ENCODE measurements at places on chromosomes 13 and 19.

DNA sequence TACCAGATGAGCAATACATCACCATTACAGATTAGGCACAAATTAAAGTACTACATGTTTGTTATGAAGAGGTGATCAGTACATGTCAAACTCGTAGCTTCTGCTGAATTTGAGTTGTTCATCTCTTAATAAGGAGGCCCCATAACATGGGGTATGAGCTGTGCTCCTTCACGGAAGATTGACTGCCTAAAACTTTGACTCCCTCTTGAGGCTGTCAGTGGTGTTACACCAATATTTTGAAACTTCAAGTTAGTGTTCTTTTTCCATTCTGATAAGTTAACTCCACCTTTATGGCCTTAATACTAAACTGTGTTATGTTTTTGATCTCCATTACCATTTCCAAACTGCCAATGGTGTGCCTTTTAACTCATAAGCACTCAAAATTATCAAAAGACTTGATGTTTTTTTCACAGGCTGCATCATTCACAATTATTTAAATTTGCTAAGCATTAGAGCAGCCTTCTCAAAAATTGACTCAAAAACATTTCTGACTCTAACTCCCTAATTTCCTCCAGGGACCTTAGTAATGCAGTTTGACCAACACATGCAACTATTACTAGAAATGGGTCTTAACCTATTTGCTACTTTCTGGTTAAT lies 1591.5 kb downstream of the PCDH9 start:
- DNase-seq, result no peak

DNA sequence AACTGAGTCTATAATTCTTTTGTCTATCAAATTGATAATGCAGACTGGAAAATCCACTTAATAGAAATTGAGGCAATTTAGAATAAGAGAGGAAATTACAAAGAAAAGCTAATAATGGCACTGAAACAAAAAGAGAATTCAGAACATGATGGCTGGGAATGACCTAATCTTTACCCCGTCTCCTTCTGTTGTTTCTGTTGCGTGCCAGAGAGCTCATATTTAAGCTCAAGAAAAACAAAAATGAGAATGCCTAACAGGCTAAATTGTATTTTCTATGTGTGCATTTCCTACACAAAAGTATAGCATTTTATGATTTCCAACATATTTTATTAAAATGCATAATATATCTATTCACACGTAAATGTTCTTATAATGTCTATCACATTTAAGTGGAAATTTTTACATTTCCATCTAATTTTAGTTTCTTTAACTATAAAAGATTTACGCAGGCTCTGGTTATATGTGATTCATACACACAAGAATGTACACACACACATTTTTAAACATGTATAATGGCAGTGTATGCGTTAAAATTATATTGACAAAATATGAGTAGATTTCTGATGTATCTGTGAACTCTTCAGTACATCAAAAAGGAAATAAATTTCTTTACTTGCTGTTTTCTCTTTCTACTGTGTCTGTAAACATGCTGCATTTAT lies 432.3 kb downstream of the SLITRK6 start:
- no peak for DNase-seq

- DNase-seq, result no peak
Observed at GRCh38 chr19:57667228-57667627, 1.5 kb upstream of the ZSCAN4 start.

- no peak for DNase-seq
Observed at GRCh38 chr19:12484011-12484370, 625 bp downstream of the ZNF709 start.

GRCh38 chr13:32938314-32938713 lies 77.9 kb upstream of the KL start:
- DNase-seq, result no peak

DNA sequence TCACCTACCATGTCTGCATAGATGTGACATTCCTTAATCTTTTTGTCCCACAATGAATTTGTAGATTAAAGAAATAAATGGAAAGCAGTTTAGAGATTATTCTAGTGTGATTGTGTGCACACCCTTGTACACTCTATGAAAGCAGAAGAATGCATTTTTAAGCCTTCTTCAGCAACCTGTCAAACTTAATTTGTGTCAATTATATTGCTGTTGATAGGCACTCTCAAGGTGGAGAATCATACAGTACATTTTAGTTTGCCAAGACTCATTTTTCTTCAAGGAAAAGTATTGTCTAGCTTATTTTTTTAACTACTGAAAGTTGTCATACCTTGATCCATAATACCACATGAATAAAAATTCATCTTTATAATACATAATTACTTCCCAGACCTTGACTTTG lies 1898.9 kb downstream of the OLFM4 start:
- DNase-seq, result no peak

DNA sequence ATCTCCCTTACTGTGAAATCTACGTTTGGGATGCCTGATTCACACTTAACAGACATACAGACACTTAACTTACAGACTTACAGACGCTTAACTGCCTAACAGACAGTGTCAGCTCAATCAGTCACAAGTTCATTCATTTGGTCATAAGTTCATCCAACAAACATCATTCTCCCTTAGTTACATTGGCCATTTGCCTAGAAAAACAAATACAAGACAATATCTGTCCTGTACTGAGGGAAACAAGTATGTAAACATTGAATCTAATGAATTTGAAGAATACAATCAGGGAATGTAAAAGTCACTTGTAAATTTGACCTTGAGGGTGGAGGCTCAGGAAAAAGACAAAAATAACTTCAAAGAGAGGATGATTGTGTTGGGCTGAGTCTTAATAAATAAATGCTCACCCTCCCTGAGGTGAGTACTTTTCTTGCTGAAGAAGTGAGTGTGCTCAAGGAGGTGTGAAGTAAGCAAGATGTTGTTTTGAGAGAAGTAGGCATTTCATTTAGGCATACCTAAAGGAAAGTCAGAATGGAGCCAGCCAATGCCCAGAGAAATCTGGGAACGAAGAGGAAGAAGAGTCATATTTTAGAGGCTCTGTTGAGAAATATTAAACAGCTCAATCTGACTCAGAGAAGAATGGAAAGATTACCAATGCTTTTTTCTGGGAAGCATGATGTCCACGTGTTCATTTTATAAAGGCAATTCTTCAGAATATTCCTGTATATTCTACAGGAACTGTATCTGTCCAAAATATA lies 958.4 kb upstream of the SLC10A2 start:
- DNase-seq, result no peak

GRCh38 chr19:21256722-21257121 lies 72.5 kb downstream of the ZNF708 start:
- no peak for DNase-seq

DNA sequence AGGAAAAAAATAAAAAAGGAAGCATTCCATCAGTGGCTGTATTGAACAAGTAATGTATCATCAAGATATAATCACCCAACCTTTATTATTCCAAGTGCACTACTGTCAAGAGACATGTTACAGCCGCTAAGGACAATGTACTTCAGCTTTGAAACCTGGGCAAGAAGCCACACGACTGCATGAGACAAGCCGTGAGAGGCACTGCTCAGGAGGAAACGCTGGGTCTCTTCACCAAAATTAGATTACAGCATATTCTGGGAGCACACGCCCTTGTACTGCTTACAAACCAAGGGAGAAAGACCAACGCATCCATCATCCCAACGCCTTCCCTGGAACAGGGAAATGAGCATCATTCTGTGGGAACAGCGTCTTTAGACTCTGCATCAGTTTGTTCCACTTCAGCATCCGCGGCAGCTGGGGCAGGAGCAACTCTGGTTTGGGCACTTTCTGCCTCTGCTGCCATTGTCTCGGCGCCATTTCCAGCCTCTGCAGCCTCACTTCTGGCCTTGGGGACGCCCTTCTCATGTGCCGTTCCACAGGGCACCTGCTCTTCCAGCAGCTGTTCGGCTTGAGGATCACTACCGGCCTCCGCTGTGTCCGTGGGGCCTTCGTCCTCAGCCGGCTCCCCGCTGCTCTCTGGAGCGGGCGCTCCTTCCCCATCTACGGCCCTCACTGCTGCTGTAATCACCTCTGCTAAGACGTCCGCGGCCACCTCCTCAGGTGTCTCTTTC lies 22.4 kb upstream of the BRD4 start:
- no peak for DNase-seq

- peak; percentile 33 for DNase-seq
Observed at GRCh38 chr19:18634612-18635297, 2.1 kb upstream of the KLHL26 start.

DNA sequence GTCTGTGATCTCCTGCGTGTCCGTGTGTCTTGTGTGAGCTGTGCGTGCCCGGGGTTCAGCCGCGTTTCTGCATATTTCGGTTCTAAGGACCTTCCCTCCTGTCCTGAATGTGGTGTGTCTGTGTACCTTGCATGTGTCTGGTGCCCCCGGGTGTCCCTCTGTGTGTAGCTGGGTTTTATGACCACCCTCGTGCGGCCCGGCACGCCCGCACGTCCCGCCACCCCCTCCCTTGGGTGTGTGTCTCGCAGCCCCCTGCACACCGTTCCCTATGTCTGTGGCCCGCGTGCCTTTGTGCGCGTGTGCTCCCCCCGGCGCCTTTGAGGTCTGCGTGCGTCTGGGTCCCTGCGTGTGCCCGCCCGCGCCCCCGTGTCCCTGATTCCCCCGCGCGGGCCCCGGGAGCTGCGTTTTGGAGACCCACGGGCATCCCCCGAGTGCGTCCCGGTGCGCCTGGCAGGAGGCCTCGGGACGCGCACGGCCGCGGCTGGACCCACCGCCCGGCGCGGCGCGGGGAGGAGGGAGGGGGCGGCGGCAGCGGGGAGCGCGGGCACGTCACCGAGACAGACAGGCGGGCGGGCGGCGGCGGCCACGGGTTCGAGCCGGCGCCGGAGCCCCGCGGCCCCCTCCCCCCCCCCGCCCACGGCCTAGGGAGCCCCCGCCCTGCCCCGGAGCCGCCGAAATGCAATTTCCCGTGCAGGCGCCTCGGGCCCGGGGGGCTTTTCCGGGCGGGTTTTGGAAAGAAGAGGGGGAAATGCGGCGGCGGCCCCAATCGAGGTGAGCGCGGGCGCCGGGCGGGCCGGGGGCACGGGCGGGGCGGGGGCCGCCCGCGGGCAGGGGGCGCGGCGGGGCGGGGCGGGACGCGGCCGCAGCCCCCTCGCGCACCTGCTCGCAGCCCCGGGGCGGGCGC lies 12.0 kb upstream of the NANOS3 start:
- peak; percentile 50 for DNase-seq

- peak; percentile 59 for DNase-seq
Observed at GRCh38 chr19:35141837-35142605, 1.0 kb upstream of the FXYD7 start.

GRCh38 chr13:110479648-110480047 lies 81.9 kb downstream of the RAB20 start:
- no peak for DNase-seq

GRCh38 chr13:74246487-74246886 lies 112.3 kb upstream of the KLF12 start:
- DNase-seq, result peak; percentile 43

- no peak for DNase-seq
Observed at GRCh38 chr19:35220315-35220921, 8.1 kb downstream of the FAM187B start.
